ENCODE measurements at places on chromosomes 16 and 17.
A peak's percentile ranks its signal among the peaks of the same experiment; 100 is the strongest.

DNA sequence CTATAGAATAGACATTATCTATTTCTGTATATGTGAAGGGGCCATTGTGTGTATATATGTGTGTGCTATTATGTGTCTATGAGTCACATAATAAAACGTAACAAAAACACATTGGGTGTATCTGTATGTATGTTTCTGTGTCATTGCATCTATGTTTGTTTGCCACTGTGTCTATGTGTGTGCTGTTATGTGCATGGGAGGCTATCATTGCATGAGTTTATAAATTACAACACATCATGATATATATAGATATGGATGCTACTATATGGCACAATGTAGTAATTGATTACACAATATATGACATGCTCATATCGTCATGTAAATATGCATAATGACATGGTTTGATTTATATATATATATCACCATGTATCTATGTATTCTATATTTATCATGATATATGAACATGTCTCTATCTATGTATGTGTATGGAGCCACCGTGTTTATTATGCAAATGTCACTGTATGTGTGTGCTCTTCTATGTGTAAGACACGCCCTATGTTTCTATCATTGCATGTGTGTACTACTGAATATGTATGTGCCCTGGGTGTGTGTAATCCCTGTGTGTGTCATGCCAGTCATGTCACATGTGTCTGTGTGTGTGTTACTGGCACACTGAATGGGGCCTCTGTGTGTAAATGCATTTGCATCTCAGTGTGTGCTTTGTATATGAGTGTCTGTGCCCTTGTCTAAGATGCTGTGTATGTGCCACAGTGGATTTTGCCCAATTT, 1.4 kb upstream of the TSPOAP1 start:
- no peak for DNase-seq

DNA sequence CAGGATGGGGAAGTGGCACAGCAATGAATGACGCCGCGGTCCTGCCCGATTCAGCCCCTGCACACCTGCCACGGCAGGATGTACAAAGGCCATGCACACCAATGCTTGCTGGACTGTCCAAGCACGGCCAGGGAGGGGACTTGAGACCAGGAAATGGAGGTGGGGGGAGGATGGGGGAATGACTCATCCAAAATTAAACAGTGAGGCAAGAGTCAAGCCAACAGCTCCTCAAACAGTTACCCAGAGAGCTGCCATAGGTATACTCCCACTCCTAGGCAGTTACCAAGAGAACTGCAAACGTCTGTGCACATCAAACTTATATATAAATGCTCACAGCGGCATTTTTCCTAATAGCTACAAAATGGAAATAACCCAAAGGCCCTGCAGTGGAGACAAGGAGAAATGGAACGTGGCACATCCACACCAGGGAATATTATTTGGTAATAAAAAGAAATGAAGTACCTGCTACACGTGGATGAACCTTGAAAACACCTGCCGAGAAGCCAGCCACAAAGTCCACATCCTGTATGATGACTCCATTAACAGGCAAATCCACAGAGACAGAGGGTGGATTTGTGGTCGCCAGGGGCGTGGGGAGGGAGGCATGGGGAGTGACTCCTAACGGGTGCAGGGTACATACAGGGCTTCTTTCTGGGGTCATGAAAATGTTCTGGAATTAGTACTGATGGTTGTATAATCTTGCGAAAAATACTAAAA, 54.1 kb downstream of the VAC14 start:
- peak; percentile 88 for DNase-seq

DNA sequence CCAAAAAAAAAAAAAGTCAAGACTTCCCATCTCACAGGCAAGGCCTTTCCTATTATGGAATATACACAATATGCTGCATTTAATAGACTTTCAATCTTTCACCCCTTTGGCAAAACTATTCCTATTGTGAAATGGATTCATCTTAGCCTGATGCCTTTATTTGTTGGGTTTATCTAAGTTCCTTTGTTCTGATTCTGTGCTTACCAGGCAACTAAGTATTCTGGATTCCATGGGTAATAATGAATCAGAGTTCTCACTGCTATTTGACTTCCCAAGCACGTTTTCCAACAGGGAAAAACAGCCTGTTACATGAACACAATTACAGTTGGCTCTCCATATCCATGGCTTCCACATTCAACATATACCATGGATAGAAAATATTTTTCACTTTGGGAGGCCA, 135.5 kb downstream of the MYO1D start:
- DNase-seq: no peak

DNA sequence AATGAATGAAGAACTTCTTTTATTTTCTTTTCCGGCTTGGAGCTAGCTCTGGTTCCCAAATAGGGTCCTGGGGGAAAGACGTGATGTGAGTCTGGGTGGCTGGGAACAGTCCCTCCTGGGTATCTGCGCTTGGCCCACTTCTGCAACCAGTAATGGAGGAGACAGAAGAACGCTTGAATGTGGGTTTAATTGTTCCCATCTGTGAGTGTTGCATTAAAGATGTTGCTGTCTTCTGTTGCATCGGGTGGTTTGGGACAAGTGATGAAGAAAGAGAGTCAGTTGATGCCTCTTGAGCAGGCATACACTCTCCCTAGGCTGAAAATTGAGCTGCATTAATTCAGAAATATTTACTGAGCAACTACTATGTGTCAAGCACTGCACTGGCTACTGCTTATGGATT, 511.1 kb downstream of the CDH13 start:
- no peak for DNase-seq

GRCh38 chr17:61335105-61335844, 64.4 kb upstream of the TBX2 start:
- no peak for DNase-seq

DNA sequence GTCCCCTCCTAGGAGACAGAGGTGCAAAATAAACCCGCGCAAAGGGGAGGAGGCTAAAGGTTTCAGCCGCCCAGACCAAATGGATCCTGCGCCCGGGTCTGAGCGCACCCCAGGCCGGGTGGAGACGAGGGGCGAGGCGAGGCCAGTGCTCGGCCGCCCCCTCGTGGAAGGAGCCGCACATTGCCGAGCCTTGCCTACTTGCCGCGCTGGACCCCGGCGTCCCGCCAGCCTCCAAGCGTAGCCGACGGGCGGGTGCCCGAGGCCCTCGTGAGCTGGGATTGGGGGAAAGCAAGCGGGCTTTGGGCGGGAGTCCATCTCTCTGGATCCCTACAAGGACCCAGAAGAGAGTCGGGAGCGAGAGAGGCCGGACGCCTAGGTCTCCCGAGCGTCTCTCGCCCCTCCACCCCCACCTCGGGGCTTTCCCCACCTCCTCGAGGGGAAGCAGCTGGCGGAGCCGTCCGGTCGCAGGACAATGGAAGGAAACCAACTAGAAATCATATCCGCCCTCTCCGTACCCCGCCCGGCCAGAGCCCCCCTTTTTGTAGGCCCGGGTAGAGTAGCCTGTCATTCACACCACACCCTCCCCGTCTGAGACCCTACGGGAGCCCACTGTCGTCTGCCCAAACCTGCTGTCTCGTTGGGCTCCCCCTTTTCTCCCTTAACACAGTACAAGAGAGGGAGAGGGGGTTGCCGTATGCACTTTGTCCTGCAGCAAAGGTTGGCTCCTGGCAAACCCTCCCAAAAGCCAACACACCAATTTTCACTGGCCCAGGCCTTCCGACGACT, 664 bp upstream of the BCL6B start:
- no peak for DNase-seq

GRCh38 chr17:39461926-39462569, 762 bp downstream of the CDK12 start:
- DNase-seq: no peak

All from HFF-Myc (cell line).